ENCODE measurements at places on chromosomes 6 and 20.

- H3K4me1 ChIP-seq = peaks cover 20% of the 10 kb centered on the region
- peaks cover 2% of the 10 kb centered on the region for H3K27me3 ChIP-seq
- DNase-seq = no peak
- H3K27ac ChIP-seq = peak overlapping the region; percentile 27
Observed at GRCh38 chr20:51697096-51697826, 70.9 kb downstream of the ATP9A start.

DNA sequence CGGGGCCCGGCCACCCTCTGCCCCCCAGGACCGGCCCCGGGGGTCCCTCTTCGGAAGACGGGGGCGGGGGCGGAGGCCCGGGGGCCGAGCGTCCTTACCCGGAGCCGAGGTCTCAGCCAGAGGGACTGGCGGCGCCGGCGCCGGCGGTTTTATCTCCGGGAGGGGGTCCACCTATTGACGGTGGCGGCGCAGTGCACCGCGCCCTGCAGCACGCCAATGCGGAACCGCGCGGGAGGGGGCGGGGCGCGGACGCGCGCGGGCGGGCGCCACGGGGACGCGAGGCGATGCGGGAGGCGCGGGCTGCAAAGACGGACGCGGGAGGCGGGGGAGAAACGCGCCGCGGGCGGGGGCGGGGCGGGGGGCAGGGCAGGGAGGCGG lies at the start of gene EEF1A2:
EEF1A2 (minus strand) TSS at position 124 of the 378 bp plus-strand sequence. CDS start 1,320 bp downstream, outside the sequence.
- peak; percentile 55 for DNase-seq
- H3K27ac ChIP-seq = no peak within 1 kb of the TSS
- H3K4me1 ChIP-seq = peaks cover 2% of the 10 kb centered on the region

GRCh38 chr20:62267543-62267942 lies 29.2 kb downstream of the OSBPL2 start:
- no peaks in the 10 kb centered on the region for H3K4me1 ChIP-seq
- DNase-seq = no peak
- H3K27ac ChIP-seq = no peak overlapping the region
- no peak overlapping the region for H3K4me3 ChIP-seq
- H3K36me3 ChIP-seq = peaks cover 18% of the 10 kb centered on the region
- no peaks in the 10 kb centered on the region for H3K27me3 ChIP-seq

DNA sequence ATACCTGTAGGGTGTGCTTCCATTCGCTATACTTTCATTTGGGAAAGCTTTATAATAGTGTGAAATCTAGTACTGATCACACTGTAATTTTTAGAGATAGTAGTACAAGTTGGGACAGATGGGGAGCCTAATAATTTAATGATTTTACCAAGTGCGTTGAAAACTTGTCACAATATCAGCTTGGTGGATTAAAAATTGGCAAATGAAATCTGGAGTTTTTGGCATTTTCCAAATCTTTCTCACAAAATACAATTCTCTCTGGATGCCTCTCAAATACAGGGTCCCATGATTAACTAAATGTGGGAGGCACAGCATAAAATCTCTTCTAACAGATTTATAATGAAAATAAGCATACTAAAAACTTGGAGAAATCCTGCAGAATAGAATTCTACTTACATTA lies 96.4 kb downstream of the PLCB4 start:
- peaks cover 2% of the 10 kb centered on the region for H3K27me3 ChIP-seq
- H3K27ac ChIP-seq = no peak overlapping the region
- DNase-seq = no peak
- H3K4me1 ChIP-seq = peaks cover 6% of the 10 kb centered on the region
- H3K4me3 ChIP-seq = no peak overlapping the region
